ENCODE measurements at places on chromosomes 4 and X. TPM values are rescaled to one million over a fixed set of nuclear protein-coding genes. Genes with fewer than 3 reads are reported as not detected.

DNA sequence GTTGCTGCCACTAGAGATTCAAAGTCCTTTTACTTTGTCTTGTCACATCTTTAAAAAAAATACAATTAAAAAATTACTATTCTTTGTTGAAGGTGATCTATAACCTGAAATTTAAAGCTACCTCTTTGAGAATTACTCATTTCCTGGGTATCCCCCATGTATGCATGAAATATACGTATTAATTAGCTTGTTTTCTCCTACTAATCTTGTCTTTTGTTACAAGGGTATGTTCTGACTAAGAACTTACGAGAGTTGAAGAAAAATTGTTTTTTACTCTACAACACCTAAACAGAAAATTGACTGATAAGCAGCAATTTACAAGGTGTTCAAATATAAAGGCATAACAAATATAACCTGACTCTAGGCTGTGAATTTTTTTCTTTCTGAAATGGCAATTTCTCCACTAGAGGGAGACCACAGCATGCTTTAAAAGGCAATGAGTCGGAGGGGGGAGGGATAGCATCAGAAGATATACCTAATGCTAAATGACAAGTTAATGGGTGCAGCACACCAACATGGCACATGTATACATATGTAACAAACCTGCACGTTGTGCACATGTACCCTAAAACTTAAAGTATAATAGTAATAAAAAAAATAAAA, 249.6 kb downstream of the OPHN1 start:
- no peaks in the 10 kb centered on the region for H3K36me3 ChIP-seq
- H3K27ac ChIP-seq = no peak overlapping the region
- H3K4me1 ChIP-seq = no peaks in the 10 kb centered on the region
- no peak for DNase-seq
- no peak overlapping the region for H3K4me3 ChIP-seq
- H3K27me3 ChIP-seq = no peaks in the 10 kb centered on the region

DNA sequence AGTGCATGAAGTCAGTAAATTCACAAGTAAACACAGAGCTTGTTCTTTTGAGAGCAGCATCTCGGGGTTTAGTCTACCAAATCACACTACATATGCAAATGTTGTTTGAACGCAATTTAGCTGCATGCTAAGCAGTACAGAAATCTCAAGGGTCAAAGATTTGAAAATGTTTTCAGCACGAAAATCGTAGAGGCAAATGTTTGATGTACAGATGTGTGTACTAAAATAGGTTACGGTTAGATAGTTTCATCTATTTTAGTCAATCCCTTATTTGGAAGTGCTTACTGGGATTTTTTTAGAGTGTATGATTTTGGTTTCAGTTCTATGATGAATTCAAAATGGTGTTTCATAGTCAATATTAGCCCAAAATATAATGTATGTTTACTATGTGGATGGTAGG, 1928.2 kb upstream of the TENM3 start:
- no peaks in the 10 kb centered on the region for H3K36me3 ChIP-seq
- H3K27me3 ChIP-seq = no peaks in the 10 kb centered on the region
- peaks cover 5% of the 10 kb centered on the region for H3K4me1 ChIP-seq
- no peak overlapping the region for H3K4me3 ChIP-seq
- no peak for DNase-seq

GRCh38 chr4:120808475-120809141, 113.9 kb downstream of the PRDM5 start:
- no peaks in the 10 kb centered on the region for H3K27me3 ChIP-seq
- H3K4me3 ChIP-seq = no peak overlapping the region
- peaks cover 50% of the 10 kb centered on the region for H3K36me3 ChIP-seq
- H3K4me1 ChIP-seq = no peaks in the 10 kb centered on the region
- DNase-seq = no peak
- H3K27ac ChIP-seq = no peak overlapping the region

CD38 gene
- total RNA-seq = not detected

- no peak for DNase-seq
- H3K4me1 ChIP-seq = peaks cover 7% of the 10 kb centered on the region
- H3K4me3 ChIP-seq = no peak overlapping the region
- no peak overlapping the region for H3K27ac ChIP-seq
- H3K36me3 ChIP-seq = peaks cover 15% of the 10 kb centered on the region
These were observed 147.0 kb upstream of the SH3RF1 start for GRCh38 chr4:169417629-169418282.

- no peak for DNase-seq
- H3K4me1 ChIP-seq = peaks cover 28% of the 10 kb centered on the region
- no peak overlapping the region for H3K27ac ChIP-seq
- H3K36me3 ChIP-seq = peaks cover 18% of the 10 kb centered on the region
These were observed 64.3 kb downstream of the PDLIM5 start for GRCh38 chr4:94516067-94516466.

KIAA1210 gene
- total RNA-seq = 0.82 TPM

DNA sequence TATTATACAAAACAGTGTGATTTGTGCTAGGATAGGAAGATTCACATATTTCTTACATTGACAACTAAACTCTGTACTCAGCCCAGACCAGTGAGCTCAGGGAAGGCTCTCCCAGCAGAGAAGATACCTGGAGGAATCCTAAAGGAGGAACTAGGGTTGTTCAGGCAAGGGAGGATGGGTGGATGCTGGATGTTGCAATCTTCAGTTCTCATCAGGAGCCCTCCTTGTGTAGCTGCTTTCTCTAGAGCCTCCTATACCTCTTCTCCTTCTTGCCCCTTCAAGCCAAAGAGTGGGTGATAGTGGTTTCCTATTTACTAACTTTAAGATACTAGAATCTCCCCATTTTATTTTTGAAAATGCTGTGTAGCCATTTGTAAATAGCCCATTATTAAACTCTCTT, 117.3 kb downstream of the NKX6-1 start:
- H3K27me3 ChIP-seq = peaks cover 87% of the 10 kb centered on the region
- no peaks in the 10 kb centered on the region for H3K4me1 ChIP-seq
- H3K27ac ChIP-seq = no peak overlapping the region
- no peaks in the 10 kb centered on the region for H3K36me3 ChIP-seq
- DNase-seq = no peak

DNA sequence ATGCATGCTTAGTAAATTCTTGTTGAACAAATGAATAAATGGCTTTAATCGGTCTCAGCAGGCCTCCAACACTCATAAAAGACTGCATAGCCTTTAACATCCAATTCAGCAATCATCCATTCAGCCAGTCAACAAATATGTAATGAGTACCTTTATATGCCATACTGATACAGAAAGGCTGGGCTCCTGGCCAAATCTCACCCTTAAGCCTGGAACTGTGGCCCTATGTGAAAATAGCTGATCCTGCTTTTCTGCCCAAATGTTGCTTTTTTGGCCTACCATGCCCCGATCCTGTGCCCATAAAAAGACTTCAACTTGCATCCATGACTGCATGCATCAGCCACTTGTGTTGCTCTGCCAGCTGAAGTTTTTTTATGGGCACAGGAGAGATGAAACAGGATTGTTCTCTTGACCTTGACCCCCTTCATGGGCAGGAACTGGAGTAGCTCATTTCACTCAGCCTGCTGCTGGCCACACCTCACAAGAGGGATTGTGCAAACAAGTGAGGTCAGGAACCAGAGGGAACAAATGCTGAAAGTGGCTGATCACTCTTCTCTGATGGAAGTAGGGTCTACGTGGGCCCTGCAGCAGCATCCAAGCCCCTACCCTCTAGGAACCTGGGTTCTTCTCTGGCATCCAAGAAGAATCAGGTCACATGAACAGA, 75.6 kb downstream of the NPY1R start:
- no peak overlapping the region for H3K27ac ChIP-seq
- no peak overlapping the region for H3K4me3 ChIP-seq
- no peaks in the 10 kb centered on the region for H3K4me1 ChIP-seq
- no peaks in the 10 kb centered on the region for H3K36me3 ChIP-seq
- H3K27me3 ChIP-seq = peaks cover 4% of the 10 kb centered on the region
- no peak for DNase-seq

- peak overlapping the region; percentile 65 for H3K27ac ChIP-seq
- peaks cover 23% of the 10 kb centered on the region for H3K4me1 ChIP-seq
- no peaks in the 10 kb centered on the region for H3K27me3 ChIP-seq
- H3K4me3 ChIP-seq = no peak overlapping the region
- H3K36me3 ChIP-seq = peaks cover 47% of the 10 kb centered on the region
These were observed 101.0 kb downstream of the PAPSS1 start for GRCh38 chr4:107619066-107619465.

- no peaks in the 10 kb centered on the region for H3K27me3 ChIP-seq
- H3K4me3 ChIP-seq = no peak overlapping the region
- no peaks in the 10 kb centered on the region for H3K36me3 ChIP-seq
- DNase-seq = no peak
- H3K27ac ChIP-seq = no peak overlapping the region
- H3K4me1 ChIP-seq = no peaks in the 10 kb centered on the region
These were observed 3.9 kb downstream of the LOC101059915 start for GRCh38 chrX:71671043-71671780.

- no peak overlapping the region for H3K4me3 ChIP-seq
- H3K36me3 ChIP-seq = no peaks in the 10 kb centered on the region
- no peaks in the 10 kb centered on the region for H3K27me3 ChIP-seq
- H3K27ac ChIP-seq = no peak overlapping the region
- no peak for DNase-seq
These were observed 53.1 kb upstream of the TSPAN5 start for GRCh38 chr4:98711526-98711925.

- H3K27me3 ChIP-seq = no peaks in the 10 kb centered on the region
- no peak overlapping the region for H3K27ac ChIP-seq
- no peak overlapping the region for H3K4me3 ChIP-seq
These were observed 92.7 kb downstream of the NAP1L3 start for GRCh38 chrX:93580634-93581033.

GRCh38 chr4:174036111-174036510, 247.4 kb downstream of the FBXO8 start:
- H3K4me3 ChIP-seq = no peak overlapping the region
- no peaks in the 10 kb centered on the region for H3K36me3 ChIP-seq
- H3K4me1 ChIP-seq = peaks cover 22% of the 10 kb centered on the region
- peaks cover 5% of the 10 kb centered on the region for H3K27me3 ChIP-seq

- H3K36me3 ChIP-seq = no peaks in the 10 kb centered on the region
- H3K4me3 ChIP-seq = no peak overlapping the region
- no peaks in the 10 kb centered on the region for H3K27me3 ChIP-seq
- no peak for DNase-seq
These were observed 298.7 kb upstream of the EPHA5 start for GRCh38 chr4:65968831-65969558.

ABCG2 gene
- total RNA-seq = 0.82 TPM

MAPK10 gene
- total RNA-seq = 20.8 TPM

GRCh38 chrX:150254909-150255308, 108.2 kb upstream of the MAMLD1 start:
- no peak for DNase-seq
- no peaks in the 10 kb centered on the region for H3K4me1 ChIP-seq
- H3K27ac ChIP-seq = no peak overlapping the region
- H3K27me3 ChIP-seq = no peaks in the 10 kb centered on the region

- no peak for DNase-seq
- peaks cover 5% of the 10 kb centered on the region for H3K4me1 ChIP-seq
These were observed 42.1 kb downstream of the RHOH start for GRCh38 chr4:40238700-40239548.

BEX2 gene
- total RNA-seq = 29.8 TPM

CT55 gene
- 0.34 TPM for total RNA-seq

DNA sequence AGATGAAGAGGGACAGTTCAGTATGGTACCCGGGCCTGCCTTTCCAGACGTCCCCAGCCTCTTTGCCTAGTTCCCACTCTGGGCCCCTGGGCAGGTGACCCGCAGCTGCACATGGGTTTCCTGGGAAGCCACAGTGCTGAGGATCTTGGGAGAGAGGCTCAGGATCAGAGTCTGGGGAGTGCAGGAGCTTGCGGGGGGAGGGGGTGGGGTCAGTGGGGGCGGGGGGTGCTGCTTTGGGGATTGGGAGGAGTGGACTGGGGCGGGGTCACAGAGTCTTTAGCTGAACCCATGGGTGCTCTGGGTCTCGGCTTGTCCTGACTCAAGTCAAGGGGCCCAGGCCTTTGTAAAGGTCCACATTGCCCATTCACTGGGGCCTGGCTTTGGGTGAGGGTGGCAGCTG, 63.6 kb downstream of the TBL1X start:
- H3K27me3 ChIP-seq = no peaks in the 10 kb centered on the region
- H3K27ac ChIP-seq = no peak overlapping the region
- no peak for DNase-seq
- H3K4me1 ChIP-seq = peaks cover 42% of the 10 kb centered on the region
- no peak overlapping the region for H3K4me3 ChIP-seq

- H3K4me1 ChIP-seq = peaks cover 32% of the 10 kb centered on the region
- H3K27ac ChIP-seq = peak overlapping the region; percentile 63
- H3K36me3 ChIP-seq = peaks cover 9% of the 10 kb centered on the region
These were observed 155.3 kb upstream of the EDNRA start for GRCh38 chr4:147325571-147325981.

- H3K27me3 ChIP-seq = peaks cover 5% of the 10 kb centered on the region
- no peak for DNase-seq
- H3K4me3 ChIP-seq = no peak overlapping the region
- H3K36me3 ChIP-seq = no peaks in the 10 kb centered on the region
- no peak overlapping the region for H3K27ac ChIP-seq
These were observed 107.9 kb downstream of the PSAPL1 start for GRCh38 chr4:7326693-7327340.

STARD8 gene
- total RNA-seq = 7.1 TPM
